ENCODE measurements at places on chromosomes 4 and X. TPM values are rescaled to one million over a fixed set of nuclear protein-coding genes. Genes with fewer than 3 reads are reported as not detected.

RTL9 gene
- total RNA-seq = 0.21 TPM

NHSL2 gene
- 23.6 TPM for total RNA-seq

ODAPH gene
- total RNA-seq = not detected

ADH1A gene
- not detected for total RNA-seq

RNF212 gene
- 12.3 TPM for total RNA-seq

NDNF gene
- total RNA-seq = 9.8 TPM

- H3K27me3 ChIP-seq = no peaks in the 10 kb centered on the region
- no peak overlapping the region for H3K4me3 ChIP-seq
- H3K36me3 ChIP-seq = peaks cover 12% of the 10 kb centered on the region
Observed at GRCh38 chrX:47204970-47205369, 11.3 kb downstream of the UBA1 start.

DNA sequence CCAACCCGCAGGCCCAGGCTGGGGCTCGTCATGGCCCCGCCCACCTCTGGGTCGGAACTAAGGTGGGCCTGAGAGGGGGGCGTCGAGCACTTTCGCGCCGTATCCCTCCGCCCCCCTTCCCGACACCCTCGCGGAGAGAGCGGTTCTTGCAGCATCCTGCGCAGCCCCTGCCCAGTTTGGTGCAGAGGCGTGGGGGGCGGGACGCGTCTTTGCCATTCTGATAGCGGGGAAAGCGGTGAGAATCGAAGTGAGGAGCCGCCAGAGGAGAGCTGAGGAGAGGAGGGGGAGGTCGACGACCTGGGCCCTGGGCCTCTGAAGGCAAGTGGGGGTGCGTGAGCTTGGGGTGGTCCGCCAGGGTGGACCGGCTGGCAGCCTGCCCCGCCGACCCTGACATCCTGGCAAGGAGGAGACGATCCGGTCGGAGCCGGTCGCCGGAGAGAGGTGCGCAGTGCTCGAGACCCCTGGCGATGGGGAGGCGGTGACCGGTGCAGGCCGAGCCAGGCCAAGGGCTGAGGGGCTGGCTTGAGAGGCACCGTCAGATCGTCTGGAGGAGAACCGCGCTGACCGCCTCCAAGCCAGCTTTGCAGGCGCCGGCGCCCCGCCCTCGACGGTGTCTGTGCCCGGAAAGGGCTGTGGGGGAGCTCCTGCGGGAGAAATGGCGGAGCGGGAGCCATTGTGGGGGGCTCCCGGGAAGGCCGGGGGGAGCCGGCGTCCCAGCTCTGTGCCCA lies 25.5 kb downstream of the GPRASP3 start:
- no peaks in the 10 kb centered on the region for H3K4me1 ChIP-seq
- no peak overlapping the region for H3K27ac ChIP-seq
- H3K36me3 ChIP-seq = no peaks in the 10 kb centered on the region

- H3K27ac ChIP-seq = no peak overlapping the region
- no peak for DNase-seq
- H3K36me3 ChIP-seq = no peaks in the 10 kb centered on the region
- H3K27me3 ChIP-seq = no peaks in the 10 kb centered on the region
Observed at GRCh38 chrX:140723121-140723715, 13.7 kb downstream of the LINC00632 start.

- H3K36me3 ChIP-seq = peaks cover 9% of the 10 kb centered on the region
- DNase-seq = no peak
- no peak overlapping the region for H3K27ac ChIP-seq
- no peaks in the 10 kb centered on the region for H3K4me1 ChIP-seq
- no peak overlapping the region for H3K4me3 ChIP-seq
Observed at GRCh38 chrX:150870029-150870428, 28.4 kb downstream of the CD99L2 start.

GRCh38 chr4:27381815-27382214 lies 521.2 kb downstream of the STIM2 start:
- H3K36me3 ChIP-seq = no peaks in the 10 kb centered on the region
- no peak for DNase-seq
- no peak overlapping the region for H3K4me3 ChIP-seq
- H3K27me3 ChIP-seq = no peaks in the 10 kb centered on the region
- no peaks in the 10 kb centered on the region for H3K4me1 ChIP-seq

GRCh38 chrX:56784666-56785065 lies 55.6 kb downstream of the NBDY start:
- no peak overlapping the region for H3K4me3 ChIP-seq
- no peak overlapping the region for H3K27ac ChIP-seq
- no peak for DNase-seq

DNA sequence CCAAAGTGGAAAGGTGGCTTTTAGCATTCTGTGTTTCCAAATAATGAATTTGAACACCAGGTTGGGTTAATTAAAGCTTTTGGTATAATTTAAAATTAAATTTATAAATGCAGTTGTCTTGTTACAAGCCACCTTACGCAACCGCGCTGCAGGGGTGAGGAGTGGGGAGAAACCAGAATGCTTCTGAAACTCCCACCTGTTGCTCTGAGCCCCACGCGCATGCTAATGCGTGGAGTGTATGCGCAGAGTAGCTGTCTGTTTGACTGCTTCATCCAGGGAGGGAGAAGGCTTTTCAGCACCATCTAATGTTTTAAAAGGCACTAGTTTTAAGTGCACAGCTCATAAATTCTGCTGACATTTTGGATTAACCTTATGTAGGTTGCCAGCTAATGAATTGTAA lies 12.5 kb downstream of the OGT start:
- H3K4me1 ChIP-seq = no peaks in the 10 kb centered on the region
- H3K27ac ChIP-seq = no peak overlapping the region
- DNase-seq = no peak
- H3K36me3 ChIP-seq = no peaks in the 10 kb centered on the region

DNA sequence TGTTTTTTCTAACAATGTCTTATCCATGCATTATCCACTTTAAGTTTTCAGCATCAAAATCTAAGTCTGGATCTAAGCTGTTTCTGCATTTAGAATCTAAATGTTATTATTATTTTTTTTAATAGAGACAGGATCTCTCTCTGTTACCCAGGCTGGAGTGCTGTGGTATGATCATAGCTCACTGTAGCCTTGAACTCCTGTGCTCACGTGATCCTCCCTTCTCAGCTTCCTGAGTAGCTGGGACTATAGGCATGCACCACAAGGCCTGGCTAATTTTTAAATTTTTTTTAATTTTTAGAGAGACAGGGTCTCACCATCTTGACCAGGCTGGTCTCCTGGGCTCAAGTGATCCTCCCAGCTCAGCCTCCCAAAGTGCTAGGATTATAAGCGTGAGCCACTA lies 52.7 kb downstream of the WDR19 start:
- no peaks in the 10 kb centered on the region for H3K27me3 ChIP-seq
- DNase-seq = no peak
- no peaks in the 10 kb centered on the region for H3K36me3 ChIP-seq
- no peaks in the 10 kb centered on the region for H3K4me1 ChIP-seq
- H3K4me3 ChIP-seq = no peak overlapping the region

DNA sequence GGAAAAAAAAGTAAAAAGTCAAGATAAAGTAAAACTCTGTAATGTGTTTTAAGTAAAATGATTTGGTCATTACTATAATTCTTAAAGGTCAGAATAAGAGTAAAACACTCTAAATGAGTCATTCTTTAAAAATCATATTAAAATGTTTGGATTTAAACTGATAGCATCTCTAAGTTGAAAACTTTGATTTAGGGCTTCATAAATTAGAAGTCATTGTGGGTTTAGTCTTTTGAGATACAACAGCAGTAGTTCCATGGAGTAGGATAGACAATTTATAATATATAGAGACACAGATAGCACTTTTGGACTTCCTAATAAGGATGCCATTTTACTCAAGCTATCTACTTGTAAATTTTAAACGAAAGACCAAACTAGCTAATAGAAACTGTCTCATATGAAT lies 77.1 kb upstream of the PABPC4L start:
- H3K36me3 ChIP-seq = no peaks in the 10 kb centered on the region
- no peak overlapping the region for H3K4me3 ChIP-seq
- no peak for DNase-seq
- no peak overlapping the region for H3K27ac ChIP-seq

GRCh38 chrX:153744210-153745066 lies 19.6 kb upstream of the PLXNB3 start:
- H3K36me3 ChIP-seq = peaks cover 5% of the 10 kb centered on the region
- H3K27ac ChIP-seq = peak overlapping the region; percentile 81

DNA sequence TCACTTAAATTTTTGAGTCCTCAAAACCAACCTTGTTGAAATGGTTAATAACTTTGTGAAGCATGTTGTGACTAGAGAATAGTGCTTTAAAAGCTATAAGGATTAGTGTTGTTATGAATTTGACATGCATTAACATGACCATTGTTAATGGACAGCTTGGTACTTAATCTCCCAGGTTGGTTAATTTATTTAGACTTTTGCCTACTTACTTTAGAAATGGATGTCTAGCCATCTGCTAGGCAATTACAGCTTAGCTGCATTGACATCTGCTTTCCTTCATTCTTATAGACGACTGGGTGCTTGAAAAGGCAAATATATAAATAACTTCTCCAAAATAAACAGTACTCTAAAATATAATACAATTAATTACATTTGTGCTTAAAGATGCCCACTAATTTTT lies 368.0 kb downstream of the CCSER1 start:
- H3K36me3 ChIP-seq = no peaks in the 10 kb centered on the region
- no peak overlapping the region for H3K27ac ChIP-seq
- H3K27me3 ChIP-seq = no peaks in the 10 kb centered on the region
- H3K4me1 ChIP-seq = no peaks in the 10 kb centered on the region
